Cardiac fibroblast (primary cell): ENCODE measurements at places on chromosomes 3 and 15.

DNA sequence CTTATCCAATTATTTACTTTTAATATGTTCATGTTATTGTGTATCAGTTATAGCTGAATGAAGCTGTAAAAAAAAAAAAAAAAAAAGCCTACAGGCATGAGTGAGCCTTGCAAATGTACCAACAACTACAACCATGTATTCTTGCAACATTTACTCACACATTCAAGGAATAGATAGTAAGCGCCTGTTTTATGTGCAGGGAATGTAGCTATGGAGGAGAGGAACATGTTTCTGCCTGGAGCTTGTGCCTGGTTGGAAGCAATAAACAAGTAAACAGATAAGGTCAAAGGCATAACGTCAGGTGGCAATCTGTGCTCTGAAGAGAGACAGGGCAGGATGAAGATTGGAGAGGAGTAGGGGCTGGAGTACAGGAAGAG is 111.2 kb downstream of the DNAJB8 start:
- DNase-seq: no peak

- no peak for DNase-seq
These were observed 201.9 kb upstream of the CHRM5 start for GRCh38 chr15:33766389-33766788.

DNA sequence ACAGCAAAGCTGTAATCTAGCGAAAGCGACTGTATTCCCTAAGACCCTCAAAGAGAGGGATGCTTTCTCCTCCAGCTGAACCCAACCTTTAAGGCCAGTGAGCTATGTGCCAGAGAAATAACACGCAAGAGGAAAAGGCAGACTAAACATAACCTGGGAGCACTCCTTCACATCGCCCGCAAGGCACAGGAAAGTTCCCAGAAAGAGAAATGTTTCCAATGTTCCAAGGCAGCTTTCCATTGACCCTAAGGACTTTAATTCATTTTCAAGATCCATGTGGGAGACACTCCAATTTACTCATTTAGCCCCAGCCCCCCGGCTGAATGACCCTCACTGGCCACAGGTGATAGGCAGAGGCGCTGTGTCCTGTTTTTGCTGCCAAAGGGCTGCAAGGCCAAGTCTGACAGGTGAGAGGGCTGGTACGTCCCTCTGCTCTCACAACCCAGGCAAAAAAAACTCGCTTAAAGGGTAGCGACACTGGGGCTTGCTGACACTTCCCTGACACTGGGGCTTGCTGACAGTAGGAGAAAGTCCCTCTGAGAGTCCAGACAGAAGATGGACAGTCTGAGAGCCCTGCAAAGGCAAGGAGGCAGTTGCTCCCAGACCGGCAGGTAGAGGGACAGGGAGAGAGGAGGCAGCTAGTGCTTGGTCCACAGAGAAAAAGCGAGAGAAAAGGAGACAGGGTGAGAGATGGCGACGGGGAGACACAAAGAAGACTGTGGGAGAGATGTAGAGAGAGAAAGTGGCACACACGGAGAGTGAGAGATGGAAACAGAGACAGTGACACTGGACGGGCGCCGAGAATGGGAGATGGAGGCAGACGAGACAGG is 702 bp downstream of the ARHGEF3 start:
- no peak for DNase-seq

DNA sequence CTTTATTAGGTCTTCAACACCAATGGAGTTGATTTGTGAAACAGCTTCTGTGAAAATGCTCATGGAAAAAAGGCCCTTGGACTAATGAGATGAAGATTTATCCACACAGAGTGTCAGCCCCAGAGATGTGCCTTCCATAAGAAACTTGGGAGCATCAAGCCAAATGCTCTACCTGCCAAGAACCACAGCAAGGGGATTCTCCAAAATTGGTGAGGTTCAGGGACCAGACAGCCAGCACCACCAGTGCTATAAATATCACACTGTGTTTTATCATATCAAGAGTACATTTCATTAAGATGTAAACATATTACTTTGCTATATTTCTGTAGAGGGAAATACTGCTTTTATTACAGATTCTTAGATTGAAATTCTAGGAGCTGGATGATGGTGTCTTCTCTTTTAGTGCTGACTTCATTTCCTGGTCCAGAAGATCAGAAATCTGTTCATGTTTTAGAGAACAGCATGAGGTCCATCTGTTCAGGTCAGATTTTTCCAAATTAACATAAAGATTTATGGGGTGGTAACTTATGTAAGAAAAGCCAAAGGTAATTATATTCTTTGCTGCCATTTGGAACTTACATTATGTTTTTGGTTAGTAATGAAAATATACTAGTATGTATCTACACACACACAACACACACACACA is 17.7 kb downstream of the SLC35G2 start:
- DNase-seq: no peak

- no peak for DNase-seq
These were observed 4.8 kb upstream of the FSIP1 start for GRCh38 chr15:39787479-39787878.
